ENCODE measurements at places on chromosomes 16 and 17. TPM values are rescaled to one million over a fixed set of nuclear protein-coding genes. Genes with fewer than 3 reads are reported as not detected.

DNA sequence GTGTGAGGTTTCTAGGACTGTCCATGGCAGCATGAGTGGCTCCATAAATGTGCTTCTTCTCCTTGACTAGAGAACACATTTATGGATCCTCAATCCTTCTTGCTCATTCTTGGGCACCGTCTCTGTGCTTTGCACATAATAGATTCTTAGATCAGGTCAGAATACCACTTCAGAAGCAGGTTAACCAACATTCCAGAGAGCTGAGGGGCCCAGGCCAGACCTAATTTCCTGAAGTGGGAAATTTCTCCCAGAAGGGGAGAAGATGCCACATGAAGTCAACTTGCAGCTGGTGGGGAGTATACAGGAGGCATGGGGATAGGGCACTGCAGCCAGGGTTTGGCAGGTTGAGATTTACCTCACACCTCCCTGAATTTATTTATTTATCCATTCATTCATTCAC, 24.4 kb upstream of the VAT1L start:
- no peak for DNase-seq

DNA sequence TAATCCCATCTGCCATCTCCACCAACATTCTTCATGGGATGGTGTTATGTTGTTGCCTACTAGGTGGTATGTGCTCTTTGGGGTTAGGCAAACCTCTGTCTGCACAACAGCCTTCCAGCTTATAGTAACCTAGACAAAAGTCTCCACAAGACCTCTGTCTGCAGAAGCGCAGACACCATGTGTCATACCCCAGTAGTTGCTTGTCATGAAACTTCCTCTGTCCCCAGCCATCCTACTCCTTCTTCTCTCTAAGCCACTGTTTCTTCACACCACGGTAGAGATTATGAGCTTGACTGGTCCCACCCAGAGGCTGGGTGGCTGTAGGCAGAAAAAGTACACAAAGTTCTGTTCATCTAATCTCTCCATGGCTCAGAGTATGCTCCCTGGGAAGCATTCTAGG, 100.3 kb downstream of the MAF start:
- no peak for DNase-seq

GRCh38 chr17:18326572-18326971, 11.5 kb downstream of the SMCR8 start:
- no peak for DNase-seq

XYLT2 gene
- 27.7 TPM for total RNA-seq

DNA sequence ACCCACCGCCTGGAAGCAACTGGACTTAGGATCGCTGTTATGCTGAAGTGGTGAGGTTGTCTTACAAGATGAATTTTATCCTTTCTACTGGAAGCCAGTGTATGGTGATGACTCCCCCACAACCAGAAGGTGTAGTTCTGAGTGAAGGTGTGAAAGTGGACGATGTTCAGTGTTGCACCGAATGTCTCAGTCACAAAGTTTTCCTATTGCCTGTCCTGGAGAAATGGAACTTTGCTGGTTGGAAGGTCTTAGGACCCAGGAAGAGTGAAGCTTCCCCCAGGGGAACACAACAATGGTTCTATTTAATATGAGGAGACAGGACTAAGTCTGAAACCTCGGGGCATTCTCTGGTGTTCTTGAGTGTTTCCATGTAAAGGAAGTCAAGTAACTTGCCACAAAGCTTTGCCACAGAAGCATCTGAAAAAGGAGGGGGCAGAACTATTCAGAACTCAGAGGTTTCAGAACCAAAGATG, 44.2 kb downstream of the USP22 start:
- DNase-seq, result no peak

DNA sequence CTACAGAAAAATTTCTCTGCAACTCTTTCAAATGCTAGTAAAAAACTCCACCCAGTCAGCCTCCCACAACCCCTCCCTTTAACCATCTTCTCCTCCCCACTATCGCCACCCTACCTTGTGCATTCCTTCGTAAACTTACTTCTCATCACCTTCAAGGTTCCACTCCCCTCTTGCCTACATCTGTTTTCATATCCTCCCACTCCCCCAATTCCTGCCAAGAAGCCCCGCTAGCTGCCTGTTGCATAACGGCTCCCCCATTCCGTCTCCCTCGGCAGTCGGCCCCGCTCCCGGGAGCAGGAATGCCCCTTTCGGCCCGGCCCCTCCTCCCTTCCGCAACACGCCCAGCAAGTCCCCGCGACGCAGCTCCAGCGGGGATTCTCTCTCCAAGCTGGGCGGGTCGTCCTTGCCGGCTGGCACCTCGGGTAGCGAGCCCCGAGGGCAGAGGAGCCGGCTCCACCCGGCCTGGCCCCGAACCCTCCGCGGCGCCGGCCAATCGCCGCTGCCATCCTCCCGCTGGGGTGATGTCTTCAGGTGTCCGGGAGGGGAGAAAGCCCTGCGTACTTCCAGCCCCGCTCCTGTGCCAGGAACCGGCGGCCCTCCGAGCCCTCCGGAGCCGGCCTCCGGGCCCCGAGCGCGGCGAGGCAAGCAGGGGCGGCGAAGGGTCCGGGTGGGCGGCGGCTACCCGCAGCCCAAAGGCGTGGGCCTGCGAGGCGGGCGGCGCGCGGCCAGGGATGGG, 1.5 kb downstream of the PHLPP2 start:
- peak; percentile 86 for DNase-seq

HBA1 gene
- not detected for total RNA-seq

TBC1D3C gene
- total RNA-seq, result not detected

DNA sequence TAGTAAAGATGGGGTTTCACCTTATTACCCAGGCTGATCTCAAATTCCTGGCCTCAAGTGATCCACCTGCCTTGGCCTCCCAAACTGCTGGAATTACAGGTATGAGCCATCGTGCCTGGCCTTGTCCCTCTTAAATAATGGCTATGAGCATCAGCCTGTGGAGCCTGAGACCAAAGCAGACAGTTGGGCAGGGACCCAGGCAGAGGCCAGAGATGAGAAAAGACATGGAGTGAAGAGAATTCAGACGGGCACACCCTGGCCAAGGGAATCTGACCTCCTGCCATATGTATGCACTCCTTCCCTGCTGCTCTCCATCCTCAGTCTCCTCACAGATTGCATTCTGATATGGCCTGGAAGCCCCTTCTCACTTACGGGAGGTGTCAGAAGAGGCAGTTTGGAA, 98.4 kb upstream of the DNAH9 start:
- no peak for DNase-seq

DNA sequence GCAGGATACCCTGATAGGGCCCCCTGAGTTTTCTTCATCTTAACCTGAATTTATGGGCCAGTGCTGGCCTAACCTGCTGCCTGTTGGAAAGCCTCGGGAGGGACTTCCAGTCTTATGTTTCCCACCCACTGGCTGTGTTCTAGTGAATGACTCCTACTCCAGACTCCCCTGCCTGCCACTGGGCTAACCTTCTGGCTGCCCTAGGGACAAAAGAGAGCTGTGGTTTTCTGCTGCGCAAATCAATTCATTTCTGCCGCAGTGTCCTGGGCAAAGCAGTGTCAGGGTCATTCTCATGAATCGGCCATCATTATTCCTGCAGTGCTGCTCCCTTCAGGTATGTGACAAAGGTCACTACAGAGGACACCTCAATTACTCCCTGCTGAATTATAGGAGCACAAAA, 386.2 kb downstream of the UTP18 start:
- DNase-seq, result no peak

NHLRC4 gene
- total RNA-seq, result not detected

GRCh38 chr17:50289991-50290702, 15.9 kb downstream of the TMEM92 start:
- peak; percentile 88 for DNase-seq

KRTAP17-1 gene
- not detected for total RNA-seq

DNA sequence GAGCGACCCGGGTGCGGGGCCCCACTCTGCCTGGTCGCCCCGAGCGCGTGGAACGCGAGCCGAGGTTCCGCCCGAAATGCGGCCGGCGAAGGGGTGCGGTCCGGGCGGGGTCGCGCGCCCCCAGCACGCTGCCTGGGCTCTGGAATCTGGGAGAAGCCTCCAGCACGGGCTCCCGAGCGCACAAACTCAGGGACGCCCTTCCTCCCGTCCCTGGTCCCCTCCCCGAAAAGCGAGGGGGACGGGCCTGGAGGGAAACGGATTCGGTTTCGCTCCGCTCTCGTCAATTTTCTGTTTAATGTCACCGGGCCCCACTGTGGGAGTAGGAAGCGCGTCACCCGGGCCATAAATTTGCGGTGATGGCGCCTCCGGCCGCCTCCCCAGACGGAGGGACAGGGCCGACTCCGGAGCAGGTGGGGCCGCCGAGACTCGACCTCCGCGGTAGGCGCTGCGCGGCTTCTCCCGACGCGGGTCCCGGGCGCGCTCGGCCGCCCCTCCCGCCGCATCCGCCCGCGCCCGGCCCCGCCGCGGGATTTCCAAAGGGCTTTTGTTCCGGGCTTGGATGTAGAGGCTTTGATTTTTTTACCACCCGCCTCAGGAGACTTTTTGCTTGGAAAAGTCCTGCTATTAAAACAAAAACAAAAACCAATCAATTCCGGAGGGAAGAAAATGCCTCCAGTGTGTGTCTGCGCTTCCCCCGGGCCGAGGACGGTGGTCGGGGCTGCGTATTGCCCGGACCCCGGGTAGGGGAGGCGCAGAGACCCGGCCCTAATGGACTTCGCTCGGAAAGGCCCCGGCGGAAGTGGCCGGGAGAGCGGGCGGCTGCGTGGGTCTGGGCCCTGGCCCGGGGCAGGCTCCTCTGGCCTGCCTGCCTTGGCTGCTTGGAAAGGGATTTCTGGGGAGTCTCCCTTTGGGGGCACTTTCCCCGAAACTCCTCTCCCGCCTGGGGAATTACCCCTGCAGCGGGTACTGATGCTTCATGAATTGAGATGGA, 7.9 kb upstream of the BAHCC1 start:
- DNase-seq, result no peak

DNA sequence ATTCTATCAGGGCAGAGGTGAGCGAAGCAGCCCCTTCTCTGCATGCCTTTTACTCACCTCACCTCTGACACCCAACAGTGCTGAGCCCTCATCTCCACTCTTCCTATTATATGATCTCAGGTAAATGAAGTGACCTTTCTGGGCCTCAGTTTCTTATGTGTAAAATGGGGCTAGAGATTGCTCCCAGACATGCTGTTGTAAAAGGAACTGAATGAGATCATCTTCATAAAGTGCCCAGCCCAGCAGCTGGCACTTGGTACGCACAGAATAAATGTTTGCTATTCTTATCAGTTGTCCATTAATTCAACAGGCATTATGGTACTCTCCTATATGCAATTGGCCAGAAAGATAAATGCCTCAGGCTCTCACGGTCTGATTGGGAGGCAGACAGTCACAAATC, 4.5 kb upstream of the GALK1 start:
- DNase-seq, result no peak

C16orf89 gene
- total RNA-seq, result not detected

DNA sequence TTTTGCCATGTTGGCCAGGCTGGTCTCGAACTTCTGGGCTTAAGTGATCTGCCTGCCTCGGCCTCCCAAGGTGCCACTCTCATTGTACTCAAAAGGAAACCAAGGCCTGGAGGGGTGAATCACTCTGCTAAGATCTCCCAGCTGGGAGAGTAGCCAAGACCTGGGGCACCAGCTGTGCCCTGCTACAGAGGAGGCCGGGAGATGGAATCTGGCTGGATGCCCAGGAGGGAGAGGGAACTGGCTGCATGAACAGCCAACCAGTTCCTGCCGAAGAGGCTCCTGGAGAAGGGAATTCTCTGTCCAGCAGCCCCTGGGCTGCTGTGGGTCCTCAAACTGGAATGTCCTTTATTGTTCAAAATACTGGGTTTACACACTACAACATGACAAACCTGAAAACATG, 238.7 kb upstream of the CIBAR2 start:
- peak; percentile 94 for DNase-seq

- no peak for DNase-seq
Measured at GRCh38 chr17:70621566-70621965, 452.2 kb downstream of the KCNJ2 start.

GRCh38 chr16:78353640-78354275, 254.3 kb downstream of the WWOX start:
- no peak for DNase-seq

DNA sequence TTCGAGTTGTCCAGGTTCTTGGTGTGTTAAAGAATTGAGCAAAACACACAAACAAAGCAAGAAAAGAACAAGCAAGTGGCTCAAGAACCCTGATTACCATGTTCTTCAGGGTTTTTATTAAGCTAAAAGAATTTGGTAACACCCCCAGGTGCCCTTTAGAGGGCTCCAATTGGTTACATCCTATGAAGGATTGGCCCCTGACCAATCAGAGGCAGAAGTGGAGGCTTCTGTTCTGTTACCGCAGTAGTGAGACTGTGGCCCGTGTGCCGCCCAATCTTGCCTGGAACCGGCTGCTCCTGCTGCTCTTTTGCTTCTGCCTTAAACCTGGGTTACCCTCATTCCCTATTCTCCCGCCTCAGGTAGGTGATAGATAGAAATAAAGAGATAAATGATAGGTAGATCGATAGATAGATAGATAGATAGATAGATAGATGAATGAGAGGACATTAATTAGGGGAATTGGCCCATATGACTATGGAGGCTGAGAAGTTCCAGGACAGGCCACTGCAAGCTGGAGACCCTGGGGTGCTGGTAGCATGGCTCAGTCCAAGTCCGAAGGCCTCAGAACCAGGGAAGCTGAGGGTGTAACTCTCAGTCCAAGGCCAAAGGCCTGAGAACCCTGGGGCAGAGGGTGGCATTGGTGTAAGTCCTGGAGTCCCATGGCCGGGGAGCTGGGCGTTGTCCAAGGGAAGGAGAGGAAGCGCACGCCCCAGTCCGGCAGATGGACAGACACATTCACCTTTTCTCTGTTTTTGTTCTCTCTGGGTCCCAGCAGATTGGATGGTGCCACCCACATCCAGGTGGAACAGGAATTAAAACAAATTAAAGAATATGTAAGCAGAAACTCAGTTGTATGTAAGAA, 3.5 kb upstream of the CA5A start:
- no peak for DNase-seq

ENKD1 gene
- 5.1 TPM for total RNA-seq

DNA sequence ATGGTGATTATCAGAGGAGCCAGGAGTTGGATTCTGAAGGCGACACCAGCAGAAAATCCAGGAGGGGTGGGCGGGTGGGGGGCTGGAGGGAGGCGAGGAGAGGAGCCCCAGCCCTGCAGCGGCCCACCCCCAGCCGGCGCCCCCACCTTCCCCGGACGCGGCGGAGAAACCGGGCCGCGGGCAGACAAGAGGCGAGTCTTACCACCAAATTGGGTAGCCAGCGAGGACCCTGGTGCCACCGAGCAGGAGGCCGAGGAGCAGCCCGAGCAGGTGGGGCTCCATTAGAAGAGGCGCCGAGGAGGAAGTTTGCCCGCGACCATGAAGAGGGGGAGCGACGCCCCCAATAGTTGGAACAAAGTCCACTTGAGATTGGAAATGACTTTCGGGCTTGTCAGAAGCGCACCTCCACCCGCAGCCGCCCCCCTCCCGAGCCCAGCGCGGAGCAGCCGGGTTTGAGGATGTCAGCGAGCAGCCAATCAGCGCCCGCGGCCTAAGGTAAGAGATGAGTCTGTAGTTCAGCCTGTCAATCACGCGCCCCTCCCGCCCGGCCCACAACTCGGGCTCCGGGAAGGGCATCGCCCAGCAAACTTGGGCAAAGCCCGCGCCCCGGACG, at the start of gene WNT3:
Gene WNT3 (minus strand): TSS at position 377 of the 613 bp plus-strand sequence. CDS start 95 bp downstream, at position 282.
- no peak for DNase-seq

TP53TG3B gene
- not detected for total RNA-seq

GRCh38 chr17:82507631-82508175, 11.8 kb upstream of the FOXK2 start:
- DNase-seq, result no peak

DNASE1 gene
- total RNA-seq, result 9.9 TPM

- DNase-seq, result peak; percentile 68
Measured at GRCh38 chr17:56598466-56598865, 5.0 kb downstream of the NOG start.

- no peak for DNase-seq
Measured at GRCh38 chr17:47227862-47228261, 18.7 kb downstream of the MYL4 start.

- no peak for DNase-seq
Measured at GRCh38 chr17:61306003-61306402, 93.6 kb upstream of the TBX2 start.

TM4SF5 gene
- not detected for total RNA-seq

All from SJSA1 (cell line).